Stimulated activated CD4-positive, alpha-beta T cell treated with anti-CD3 and anti-CD28 coated beads, TNF-alpha, amount 100 ng/mL, for 4 hours (primary cell): ENCODE measurements at places on chromosomes 11 and 22.

DNA sequence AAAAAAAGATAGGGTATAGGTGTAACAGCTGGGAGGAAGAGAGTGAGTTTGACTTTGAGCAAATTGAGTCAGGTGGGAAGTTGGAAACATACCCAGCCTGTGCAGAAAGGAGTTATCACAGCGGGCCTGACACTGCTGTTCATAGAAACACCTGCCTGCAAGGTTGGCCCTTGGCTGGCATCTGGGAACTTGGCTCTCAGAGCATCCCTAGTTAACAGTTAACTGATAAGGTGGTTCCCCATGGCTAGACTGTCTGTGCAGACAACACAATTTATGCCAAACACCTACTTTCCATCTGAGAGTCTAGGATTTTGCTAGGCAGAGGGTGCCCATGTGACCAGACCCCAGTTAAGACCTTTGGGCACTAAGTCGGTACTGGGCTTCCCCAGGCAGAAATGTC is 31.4 kb downstream of the ADAMTS8 start:
- no peak for DNase-seq

DNA sequence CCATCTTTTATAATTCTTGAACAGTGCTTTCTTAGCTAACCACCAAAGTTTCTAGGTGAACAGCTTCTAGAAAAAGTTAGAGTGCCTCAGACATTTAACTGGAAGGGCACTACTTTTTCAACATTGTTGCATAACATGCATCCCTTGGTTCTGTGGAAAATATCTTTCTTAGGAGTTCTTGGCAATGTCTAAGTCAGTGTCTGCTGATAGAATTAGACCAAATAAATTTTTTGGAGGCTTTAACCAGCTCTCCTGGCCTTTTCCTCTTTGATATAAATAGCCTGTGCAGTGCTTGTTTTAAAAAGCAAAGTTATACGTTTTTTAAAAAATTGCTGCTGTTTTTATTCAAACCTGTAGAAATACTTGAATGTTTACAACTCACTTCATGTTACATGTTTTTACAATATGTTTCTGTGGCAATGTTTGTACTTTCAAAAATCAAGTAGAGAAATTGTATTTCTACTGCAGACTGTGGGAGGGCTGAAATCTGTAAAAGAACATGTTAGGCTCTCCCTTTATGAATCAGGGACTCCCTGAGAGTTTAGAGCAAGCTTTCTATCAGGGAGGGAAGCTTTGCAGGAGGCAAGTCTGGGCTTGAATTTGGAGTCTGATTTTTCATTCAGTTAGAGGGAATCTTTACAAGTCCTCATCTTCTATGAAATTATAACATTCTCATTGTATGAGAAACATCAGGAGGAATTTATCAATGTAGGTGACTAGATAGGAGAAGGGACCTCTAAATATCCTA is 16.3 kb upstream of the PANX1 start:
- DNase-seq: no peak

DNA sequence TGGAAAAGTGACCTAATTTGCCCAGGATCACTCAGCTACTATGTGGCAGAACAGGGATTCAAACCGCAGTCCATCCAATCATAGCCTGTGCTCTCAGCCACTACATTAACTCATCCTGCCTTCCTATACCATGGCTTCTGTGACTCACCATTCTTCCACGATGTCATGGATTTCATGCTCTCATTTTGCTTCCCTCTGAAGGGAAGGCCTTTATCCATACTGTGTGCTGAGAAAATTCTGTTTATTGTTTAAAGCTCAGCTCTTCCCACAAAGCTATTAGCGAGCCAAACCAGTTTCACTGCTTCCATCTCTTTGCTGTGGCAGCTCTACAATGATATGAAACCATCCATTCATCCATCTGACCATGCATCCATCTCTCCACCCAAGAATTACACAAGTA is 289.9 kb downstream of the TENM4 start:
- DNase-seq: no peak

DNA sequence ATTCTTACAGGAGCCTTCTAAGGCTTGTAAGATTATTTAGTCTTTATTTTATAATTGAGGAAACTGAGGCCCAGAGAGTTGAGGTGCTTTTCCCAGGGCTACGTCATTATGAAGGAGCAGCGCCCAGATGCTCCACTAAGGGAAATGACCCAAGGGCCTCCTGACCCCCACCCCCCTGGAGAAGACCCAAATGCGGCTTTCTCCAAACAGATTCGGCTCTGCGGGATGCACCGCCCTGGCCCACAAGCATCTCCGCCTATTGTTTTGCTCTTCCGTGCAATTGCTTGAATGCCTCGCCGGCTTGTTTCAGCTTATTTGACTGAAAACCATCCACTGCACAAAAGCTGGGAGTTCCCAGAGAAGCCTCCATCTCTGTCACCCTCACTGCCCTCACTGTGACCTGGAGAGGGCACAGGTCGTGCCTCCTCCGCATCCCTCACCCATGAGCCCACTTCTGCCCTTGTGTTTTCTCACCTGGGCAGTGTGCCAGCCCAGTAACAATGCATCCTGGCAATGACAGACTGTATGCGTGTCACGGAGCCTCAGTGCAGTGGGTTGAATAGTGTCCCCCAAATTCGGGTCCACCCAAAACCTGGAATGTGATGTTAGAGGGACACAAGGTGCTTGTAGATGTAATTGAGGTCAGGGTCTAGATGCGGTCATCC is 790.2 kb downstream of the TBC1D22A start:
- DNase-seq: no peak

- no peak for DNase-seq
Observed at GRCh38 chr11:93322207-93322606, 8.3 kb upstream of the DEUP1 start.

DNA sequence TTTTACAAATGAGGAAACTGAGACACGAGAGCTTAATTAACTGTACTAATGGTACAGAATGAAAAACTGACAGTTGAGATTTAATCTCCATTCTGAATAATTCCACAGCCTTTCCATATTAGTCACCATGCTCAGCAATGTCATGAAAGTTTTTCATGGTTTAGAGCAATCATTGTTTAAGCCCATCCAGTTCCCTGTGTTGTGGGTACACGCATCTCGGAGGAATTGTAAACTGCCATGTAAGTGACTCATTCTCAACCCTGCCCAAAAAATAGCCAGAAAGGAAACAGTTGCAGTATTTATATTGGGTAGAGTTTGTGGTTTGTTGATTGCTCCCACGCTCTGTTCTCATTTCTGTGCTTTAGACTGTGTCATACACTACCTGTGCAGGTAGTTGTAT is 1790.8 kb downstream of the LRRC4C start:
- no peak for DNase-seq

GRCh38 chr11:22778642-22779041 is 51.0 kb downstream of the SVIP start:
- DNase-seq: no peak

DNA sequence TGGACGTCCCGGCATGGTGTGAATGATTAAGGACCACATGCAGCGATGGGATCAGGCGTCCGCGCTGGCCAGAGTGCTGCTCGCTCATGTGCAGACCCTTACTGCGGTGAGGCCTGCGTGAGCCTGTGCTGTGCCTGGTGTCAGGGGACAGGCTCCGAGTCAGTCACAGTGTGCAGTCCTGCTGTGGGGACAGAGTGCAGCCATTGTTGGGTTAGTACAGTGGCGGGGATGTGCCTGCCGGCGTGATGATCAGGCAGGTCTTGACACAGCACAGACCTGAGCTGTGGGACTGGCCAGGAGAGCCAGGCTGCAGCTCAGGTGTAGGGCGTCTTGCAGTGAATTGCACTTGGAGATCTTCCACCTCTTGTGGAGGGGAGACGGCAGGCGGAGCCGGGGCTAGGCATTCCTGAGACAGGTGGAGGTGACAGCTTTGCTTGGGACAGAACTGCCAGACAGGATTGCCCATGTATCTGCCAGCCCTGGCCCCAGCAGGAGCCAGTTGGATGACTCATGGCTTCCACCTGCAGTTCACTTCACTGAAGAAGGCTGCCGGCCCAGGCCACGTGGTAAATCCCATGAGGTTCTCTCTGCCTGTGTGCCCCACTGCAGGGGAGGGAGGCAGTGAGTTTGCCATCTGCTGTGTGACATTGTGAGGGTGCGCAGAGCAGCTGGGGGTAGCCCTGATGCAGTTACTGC is 17.3 kb downstream of the TRMU start:
- DNase-seq: no peak
